Adipocyte (in vitro differentiated cells): ENCODE measurements at places on chromosomes 13 and 19.

DNA sequence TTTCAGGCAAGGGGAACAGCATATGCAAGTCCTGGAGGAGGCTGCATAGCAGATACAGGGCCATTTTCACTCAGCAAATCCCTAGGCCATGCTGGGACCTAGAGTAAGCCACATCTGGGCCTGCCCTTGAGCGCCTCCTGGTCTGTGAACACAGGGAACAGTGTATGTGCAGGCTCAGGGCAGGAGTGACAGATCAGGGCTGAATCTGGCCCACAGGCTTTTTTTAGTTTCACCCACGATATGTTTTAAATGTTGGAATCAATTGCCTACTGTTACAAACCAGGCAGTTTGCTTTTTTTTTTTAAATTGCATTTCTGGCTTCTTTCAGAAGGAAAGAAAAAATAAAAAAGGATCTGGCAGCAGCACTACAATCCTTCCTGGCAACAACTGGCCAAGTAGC, 1.5 kb upstream of the TMEM145 start:
- no peak for DNase-seq

DNA sequence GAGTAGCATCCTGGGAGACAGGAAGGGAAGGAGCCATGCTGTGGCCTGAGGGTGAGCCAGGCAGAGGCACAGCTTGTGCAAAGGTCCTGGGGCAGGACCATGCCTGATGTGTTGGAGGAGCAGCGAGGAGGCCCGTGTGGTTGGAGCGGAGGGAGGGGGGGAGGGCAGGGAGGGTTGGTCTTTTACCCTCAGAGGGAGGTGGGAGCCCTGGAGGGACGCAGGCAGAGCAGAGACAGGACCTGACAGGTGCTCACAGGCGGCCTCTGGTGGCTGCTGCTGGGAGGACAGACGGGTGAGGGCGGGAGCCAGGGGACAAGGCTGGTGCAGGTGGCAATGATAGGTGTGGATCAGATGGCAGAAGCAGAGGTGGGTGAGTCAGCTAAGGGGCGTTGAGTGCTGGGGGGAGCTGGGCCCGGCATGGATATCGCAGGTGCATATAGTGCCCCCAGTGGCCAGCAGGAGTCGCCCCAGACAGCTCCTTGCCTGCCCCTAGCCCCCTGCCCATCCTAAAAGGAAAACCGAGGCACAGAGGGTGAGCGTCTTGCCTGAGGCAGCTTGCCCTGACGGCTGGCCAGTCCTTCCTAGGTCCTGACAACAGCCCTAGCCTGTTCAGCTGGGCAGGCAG, 9.8 kb upstream of the GNA15 start:
- DNase-seq: peak; percentile 59

DNA sequence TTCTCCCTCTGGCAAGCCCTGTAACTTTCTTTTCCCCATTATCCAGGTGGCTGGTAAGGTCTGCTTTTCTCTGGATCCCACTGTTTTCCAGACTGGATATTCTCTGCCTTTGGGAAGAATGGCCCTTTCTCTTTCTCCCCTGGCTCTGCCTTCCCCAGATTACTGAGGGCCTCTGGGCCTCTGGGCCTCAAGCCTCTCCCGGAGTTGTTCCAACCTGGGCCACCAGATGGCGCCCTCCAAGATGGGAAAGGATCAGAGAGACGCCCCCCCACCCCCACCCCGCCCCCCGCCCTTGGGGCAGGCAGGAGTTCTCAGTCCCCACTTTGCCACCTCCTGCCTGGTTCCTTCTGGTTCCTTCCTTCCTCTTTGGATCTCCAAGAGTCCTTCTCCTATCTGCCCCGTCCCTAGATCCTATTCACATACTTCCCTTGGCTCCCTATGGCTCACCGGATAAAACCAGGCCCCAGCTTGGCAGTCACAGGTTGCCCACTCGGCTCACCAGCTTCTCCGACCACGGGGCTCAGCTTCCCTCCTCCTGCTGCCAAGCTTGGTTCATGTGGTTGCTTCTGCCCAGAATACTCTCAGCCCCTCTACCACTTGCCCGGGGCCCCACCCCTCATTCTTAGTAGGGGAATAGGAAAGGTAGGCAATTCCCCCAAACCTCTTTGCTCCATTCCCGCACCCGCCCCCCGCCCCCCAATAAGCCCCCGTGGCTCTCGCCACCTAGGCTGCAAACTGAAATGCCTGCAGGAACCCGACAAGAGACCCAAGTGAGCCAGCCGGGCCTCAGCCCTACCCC, 13.1 kb downstream of the EPS8L1 start:
- peak; percentile 90 for DNase-seq

DNA sequence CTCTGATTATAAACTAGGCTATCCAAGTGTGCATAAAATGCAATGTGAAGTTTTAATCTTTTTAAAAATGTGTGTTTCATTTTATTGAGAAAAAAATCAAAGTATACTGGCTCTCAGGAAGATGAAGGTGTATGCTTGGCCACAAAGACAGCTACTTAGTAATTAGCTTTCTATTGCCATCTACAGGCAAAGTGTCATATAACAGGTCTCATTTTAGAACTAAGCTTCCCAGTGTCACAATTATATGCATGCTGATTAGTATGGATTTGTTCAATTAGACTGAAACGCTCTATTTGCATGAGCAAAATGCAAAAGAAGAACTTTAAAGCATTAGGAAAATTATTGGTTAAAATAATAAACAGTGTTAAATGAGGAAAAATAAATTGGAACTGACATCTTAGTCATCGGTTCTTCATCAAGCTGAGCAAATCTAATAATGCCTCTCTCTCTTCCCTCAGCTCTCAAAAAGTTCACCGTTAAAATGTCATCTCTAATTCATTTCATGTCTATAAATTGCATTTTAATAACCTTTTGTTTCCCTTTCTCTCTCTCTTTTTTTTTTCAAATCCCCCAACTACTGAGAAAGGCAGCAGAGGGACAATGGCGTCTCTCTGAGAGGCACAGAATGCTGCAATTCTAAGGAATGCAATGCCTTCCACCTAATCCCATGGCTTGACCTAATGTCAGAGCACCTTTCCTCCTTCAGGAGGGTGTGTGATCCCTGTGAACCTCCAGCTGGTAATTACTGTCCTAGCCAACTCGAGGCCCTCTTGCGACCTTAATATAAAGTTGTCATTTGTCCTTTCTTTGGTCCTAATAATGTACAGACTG, 313.1 kb upstream of the MAB21L1 start:
- peak; percentile 77 for DNase-seq

GRCh38 chr19:7862413-7862951, 11.7 kb downstream of the PRR36 start:
- peak; percentile 62 for DNase-seq

DNA sequence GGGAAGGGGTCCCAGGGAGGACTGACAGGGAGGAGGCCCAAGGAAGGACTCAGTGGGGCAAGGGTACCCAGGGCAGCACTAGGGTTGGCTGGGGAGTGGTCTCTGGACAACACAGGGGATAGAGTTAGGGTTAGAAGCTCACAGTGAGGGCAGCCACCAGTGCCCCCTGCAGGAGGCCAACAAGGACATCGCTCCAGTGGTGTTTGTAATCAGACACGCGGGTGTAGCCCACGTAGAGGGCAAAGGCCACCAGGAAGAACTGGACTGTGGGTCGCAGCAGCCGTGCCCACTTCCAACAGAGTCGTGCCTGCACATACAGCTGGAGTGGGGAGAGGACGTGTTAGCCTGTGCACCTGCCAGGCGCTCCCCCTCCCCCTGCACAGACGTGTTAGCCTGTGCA, 9.2 kb downstream of the PLPP2 start:
- DNase-seq: no peak

DNA sequence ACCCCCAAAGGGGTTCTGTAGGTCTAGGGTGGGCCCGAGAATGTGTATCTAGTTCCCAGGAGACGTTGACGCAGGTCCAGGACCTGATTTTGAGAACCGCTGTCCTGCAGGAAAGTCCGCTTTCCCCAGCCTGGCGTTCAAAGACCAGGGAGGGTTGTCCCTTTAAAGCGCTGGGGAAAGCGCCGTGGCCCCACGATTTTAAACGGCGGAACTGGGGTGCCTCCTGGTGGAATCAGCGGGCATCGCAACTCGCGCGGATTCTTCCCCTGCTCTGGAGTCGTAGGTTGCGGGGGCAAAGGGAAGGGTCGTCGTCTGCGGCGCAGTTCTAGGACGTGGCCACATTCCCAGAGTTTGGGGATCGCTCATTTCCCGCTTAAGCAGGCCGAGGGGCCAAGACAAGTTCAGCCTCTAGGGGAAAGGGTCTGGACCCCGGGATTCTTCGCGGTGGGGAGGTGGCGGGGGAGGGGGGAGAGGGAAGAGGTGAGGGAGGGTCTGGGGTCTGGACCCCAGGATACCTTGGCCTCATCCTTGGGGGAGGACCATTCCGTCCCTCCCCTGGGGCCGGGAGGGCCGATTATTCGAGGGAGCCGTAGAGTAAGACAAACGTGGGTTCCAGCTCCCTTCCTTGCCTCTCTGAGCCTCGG, 7.7 kb downstream of the PNMA8B start:
- peak; percentile 92 for DNase-seq

- peak; percentile 73 for DNase-seq
Observed at GRCh38 chr13:95627590-95627989, 16.9 kb downstream of the DZIP1 start.

DNA sequence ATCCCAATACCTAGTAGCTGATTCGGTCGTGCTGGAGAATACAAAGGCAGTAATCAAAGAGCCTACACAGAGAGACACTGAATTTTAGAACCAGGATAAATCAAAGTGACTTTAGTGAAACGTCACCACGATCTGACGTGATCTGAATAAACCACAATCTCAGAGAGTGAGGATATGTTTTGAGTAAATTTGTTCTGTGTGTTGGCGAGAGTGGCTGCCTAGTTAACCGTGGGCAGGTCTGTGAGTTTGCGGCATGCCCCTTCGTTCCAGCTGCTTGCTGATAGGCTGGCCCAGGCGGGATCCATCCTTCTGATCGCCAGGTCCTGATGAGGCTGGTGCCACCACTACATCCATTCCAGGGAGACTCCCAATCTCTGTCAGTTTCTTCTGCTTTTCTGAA, 40.4 kb downstream of the LRCH1 start:
- DNase-seq: no peak

DNA sequence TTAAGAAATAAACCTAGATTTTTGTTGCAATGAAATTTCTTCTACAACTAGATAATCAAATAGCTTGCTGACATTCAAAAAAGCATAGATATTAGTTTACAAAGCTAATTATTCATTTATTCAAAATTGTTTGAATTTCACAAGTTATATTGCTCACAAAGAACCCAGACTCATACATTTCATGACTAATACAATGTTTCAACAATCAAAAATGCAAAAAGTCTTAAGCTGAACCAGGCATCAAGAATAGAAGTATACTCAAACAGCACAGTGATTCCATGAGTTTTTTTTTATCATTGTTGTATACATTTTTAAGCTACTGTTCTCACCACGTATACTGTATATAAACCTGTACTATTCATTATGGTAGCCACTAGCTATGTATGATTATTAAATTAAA, 51.0 kb downstream of the DIAPH3 start:
- DNase-seq: peak; percentile 56

DNA sequence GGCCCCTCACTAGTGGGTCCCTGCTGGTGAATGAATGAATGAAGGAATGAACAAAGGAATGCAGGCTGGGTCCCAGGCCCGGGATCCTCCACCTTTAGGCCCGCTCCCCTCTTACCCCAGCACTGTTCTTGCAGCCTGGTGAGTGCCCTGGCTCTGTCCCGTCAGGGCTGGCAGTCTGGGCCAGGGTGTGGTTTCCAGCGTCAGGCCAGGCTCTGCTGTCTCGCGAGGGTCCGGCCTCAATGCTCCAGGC, 317 bp downstream of the LYL1 start:
- DNase-seq: no peak

DNA sequence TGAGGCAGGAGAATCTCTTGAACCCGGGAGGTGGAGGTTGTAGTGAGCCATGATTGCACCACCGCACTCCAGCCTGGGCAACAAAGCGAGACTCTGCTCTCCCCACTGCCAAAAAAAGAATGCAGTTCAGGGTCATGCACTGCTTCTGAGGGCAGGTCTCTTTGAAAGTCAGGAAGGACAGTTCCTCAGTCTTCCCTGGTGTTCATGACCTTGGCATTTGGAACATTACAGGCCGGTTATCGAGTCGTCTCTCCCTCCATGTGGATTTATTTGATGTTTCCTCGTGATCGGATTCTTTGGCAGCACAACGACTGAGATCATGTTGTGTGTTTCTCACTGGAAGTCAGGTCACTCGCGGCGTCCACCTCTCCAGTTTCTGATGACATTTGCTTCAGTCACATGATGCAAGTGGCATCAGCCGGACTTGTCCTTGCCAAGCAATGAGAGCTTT, 17.2 kb downstream of the FGF21 start:
- no peak for DNase-seq

DNA sequence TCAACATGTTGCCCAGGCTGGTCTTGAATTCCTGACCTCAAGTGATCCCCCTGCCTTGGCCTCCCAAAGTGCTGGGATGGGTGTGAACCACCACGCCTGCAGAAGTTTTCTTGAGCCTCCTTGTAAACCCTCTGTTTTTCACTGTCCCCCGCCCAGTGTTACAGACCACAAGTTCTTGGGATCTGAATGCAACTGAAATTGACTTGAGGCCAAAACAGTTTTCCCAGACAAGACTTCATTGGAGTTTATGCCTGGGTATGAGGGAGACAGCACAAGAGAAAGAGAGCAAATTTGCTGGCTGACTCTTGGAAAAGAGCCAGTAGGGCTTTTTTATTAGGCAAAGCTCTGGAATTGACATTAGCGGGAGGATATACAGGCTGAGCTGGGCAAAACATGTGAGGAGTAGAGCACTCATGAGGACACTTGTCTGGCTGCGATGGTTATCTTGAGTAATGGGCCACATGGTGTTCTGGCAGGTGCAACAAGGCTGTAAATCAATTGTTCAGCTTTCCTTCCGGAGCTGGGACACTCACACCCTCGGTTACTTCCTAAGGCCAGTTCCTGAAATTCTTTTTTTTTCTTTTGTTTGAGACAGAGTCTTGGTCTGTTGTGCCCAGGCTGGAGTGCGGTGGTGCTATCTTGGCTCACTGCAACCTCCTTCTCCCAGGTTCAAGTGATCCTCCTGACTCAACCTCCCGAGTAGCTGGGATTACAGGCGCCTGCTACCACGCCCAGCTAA, 12.7 kb upstream of the HNRNPL start:
- no peak for DNase-seq

DNA sequence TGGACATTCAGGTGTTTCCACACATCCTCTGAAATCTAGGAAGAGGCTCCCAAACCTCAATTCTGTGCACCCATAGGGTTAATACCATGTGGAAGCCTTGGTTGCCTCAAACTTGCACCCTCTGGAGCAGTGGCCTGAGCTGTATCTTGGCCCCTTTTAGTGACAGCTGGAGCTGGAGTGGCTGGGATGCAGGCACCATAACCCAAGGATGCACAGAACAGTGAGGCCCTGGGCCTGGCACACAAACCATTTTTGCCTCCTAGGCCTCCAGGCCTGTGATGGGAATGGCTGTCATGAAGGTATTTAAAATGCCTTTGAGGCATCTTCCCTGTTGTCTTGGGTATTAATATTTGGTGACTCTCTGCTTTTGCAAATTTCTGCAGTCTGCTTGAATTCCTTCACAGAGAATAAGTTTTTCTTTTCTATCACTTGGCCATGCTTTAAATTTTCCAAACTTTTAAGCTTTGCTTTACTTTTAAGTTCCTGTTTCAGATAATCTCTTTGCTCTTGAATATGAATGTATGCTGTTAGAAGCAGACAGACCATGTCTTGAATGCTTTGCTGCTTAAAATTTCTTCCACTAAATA, 1594.5 kb upstream of the PCDH20 start:
- no peak for DNase-seq

- no peak for DNase-seq
Observed at GRCh38 chr13:22240716-22241115, 569.8 kb downstream of the FGF9 start.
